Fibroblast of the aortic adventitia (primary cell): ENCODE measurements at places on chromosomes 7 and 10.

- DNase-seq, result peak; percentile 22
Measured at GRCh38 chr10:131786756-131787605, 113.8 kb upstream of the PPP2R2D start.

- DNase-seq, result no peak
Measured at GRCh38 chr10:81108516-81109199, 571.0 kb downstream of the SH2D4B start.

GRCh38 chr7:95660023-95660434, 63.7 kb upstream of the PDK4 start:
- no peak for DNase-seq

- no peak for DNase-seq
Measured at GRCh38 chr10:21169271-21169670, 272.2 kb upstream of the NEBL start.
